ENCODE measurements at places on chromosomes 2 and 18. TPM values are rescaled to one million over a fixed set of nuclear protein-coding genes. Genes with fewer than 3 reads are reported as not detected.

The GCG gene
- total RNA-seq, result not detected

The UCN gene
- total RNA-seq, result 4.1 TPM

The SCN2A gene
- total RNA-seq, result 0.73 TPM

DNA sequence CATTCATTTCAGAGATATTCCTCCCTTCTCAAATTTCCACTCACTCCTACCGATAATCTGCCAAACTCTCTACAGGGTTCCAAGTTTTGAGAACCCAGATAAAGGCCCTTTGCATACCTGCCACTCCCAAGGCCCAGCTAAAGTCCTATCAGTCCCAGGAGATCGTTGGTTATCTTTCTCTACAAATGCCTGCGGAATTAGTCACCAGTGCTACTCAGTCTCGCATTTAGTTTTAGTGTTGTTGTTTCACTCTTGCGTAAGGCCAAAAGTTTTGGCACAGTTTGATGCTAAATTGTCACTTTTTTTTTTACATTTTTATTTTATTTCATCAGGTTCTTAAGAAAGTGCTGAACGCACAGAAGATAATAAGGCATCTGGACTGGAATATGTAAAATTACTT lies 29.2 kb upstream of the SETBP1 start:
- DNase-seq, result no peak

Data from osteocyte (in vitro differentiated cells).